ENCODE measurements at places on chromosomes 11 and 22. TPM values are rescaled to one million over a fixed set of nuclear protein-coding genes. Genes with fewer than 3 reads are reported as not detected.

The FOLR2 gene
- total RNA-seq: 7.5 TPM

The NEFH gene
- not detected for total RNA-seq

The GPR83 gene
- total RNA-seq: not detected

The LBHD1 gene
- 0.83 TPM for total RNA-seq

The DDX25 gene
- not detected for total RNA-seq

The C11orf21 gene
- total RNA-seq: not detected

The TEX12 gene
- not detected for total RNA-seq

GRCh38 chr11:19652623-19653375 lies 59.8 kb upstream of the NAV2 start:
- H3K27me3 ChIP-seq: no peaks in the 10 kb centered on the region
- H3K4me1 ChIP-seq: no peaks in the 10 kb centered on the region
- H3K27ac ChIP-seq: no peak overlapping the region
- H3K36me3 ChIP-seq: no peaks in the 10 kb centered on the region

DNA sequence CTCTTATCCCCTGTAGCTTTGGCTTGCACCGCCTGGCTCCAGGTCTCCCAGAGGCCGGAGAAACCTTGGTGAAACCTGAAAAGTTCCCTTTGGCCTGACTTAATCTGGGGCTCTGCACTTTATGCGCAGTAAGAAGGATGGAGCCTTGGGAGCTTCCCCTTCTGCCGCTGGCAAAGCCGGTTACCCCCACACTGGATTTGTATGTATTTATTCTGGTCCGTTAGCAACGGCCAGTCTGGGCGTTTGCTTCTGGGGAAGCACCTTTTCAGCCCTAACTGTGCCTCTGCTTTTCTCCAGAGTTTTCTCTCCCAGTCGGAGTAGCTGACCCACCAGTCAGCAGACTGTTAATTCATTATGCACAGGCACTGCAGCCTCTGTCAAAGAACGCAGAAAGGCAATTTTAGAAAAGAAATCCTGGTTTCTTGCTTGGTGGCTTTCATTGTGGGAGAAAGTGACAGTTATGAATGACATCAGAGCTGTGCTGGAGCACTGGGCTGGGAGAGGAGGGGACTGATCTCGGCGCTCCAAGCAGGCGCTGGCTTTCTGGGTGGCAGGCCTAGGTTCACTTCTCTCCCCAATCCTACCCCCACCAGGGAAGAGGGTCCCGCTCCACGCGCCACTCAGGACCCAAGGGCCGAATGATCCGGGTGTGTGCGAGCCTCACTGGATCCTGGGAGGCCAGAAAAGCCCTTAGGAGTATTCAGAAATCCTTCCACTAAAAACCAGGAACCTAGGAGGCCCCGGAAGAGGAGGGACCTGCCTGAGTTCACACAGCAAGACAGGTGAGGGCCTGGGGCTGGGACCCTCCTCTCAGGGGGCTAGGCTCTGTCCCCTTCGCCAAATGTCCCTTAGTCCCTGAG lies 70.2 kb downstream of the RTL6 start:
- H3K36me3 ChIP-seq: no peaks in the 10 kb centered on the region
- DNase-seq: no peak
- H3K27ac ChIP-seq: no peak overlapping the region
- no peaks in the 10 kb centered on the region for H3K4me1 ChIP-seq
- H3K27me3 ChIP-seq: peaks cover 14% of the 10 kb centered on the region

DNA sequence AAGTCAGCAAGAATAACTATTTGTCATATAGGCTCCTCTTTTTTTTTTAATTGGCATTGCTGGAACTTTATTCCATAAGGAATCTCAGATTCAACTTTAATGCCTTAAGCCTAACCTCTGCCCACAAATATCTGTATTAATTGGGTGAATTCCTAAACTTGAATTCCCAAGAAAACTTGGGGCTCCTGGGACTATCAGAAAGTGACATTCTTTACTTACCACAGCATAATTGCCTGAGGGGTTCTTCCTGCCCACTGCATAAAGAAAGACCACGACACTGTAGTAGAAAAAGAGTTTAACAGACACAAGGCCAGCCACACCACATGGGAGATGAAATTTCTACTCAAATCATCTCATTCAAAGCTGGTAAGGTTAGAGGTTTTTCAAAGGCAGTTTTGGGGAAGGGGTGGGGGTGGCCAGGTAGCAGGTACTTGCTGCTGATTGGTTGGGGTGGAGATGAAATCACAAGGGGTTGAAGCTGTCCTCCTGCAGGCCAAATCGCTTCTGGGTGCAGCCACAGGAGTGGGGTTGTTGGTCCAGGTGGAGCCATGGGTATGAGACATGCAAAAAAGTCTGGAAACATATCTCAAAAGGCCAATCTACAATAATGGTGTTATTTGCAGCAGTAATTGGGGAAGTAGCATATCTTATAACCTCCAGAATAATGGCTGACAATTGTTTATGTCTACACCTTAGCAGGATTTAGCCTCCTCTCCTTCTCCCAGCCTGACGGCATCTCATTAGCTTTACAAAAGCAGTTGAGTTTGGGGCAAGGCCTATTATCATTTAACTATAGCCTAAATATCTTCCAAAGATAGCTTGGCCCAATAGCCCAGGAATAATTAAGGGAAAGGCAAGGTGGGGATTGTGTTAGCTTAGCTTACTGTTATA lies 4.8 kb upstream of the NLRP10 start:
- no peaks in the 10 kb centered on the region for H3K36me3 ChIP-seq
- DNase-seq: no peak
- no peak overlapping the region for H3K4me3 ChIP-seq
- H3K27ac ChIP-seq: no peak overlapping the region
- no peaks in the 10 kb centered on the region for H3K27me3 ChIP-seq

- H3K4me1 ChIP-seq: peaks cover 33% of the 10 kb centered on the region
- peak overlapping the region; percentile 40 for H3K27ac ChIP-seq
- DNase-seq: no peak
- H3K36me3 ChIP-seq: no peaks in the 10 kb centered on the region
These were observed 90.8 kb downstream of the ABTB2 start for GRCh38 chr11:34267013-34267412.

- H3K4me1 ChIP-seq: peaks cover 5% of the 10 kb centered on the region
- H3K4me3 ChIP-seq: no peak overlapping the region
- DNase-seq: no peak
- no peak overlapping the region for H3K27ac ChIP-seq
- H3K36me3 ChIP-seq: no peaks in the 10 kb centered on the region
- no peaks in the 10 kb centered on the region for H3K27me3 ChIP-seq
These were observed 32.1 kb upstream of the DGKZ start for GRCh38 chr11:46315033-46315738.

GRCh38 chr11:103281301-103281700 lies 172.1 kb downstream of the DYNC2H1 start:
- no peaks in the 10 kb centered on the region for H3K27me3 ChIP-seq
- no peak for DNase-seq
- no peaks in the 10 kb centered on the region for H3K36me3 ChIP-seq

DNA sequence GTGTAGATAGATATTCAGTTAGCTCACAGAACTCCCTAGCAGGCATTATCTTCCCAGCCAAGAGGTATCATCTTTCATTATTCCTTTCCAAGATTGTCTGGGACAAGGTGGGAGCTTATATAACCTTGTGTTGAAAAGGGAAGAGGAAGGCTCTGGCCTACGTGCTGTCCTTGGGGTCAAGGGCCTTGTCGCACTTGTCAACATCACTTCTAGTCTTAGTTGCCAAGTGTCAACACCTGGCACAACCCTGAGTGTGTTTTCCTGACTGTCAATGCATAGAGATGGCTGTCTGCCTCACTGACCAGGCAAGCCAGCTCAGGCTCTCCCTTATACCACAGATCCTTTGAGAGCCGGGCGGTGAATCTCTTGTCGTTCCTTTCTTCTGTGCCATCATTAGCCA lies 331.9 kb downstream of the CNTN5 start:
- no peaks in the 10 kb centered on the region for H3K36me3 ChIP-seq
- H3K4me3 ChIP-seq: no peak overlapping the region
- H3K4me1 ChIP-seq: peaks cover 18% of the 10 kb centered on the region
- DNase-seq: no peak
- no peaks in the 10 kb centered on the region for H3K27me3 ChIP-seq

DNA sequence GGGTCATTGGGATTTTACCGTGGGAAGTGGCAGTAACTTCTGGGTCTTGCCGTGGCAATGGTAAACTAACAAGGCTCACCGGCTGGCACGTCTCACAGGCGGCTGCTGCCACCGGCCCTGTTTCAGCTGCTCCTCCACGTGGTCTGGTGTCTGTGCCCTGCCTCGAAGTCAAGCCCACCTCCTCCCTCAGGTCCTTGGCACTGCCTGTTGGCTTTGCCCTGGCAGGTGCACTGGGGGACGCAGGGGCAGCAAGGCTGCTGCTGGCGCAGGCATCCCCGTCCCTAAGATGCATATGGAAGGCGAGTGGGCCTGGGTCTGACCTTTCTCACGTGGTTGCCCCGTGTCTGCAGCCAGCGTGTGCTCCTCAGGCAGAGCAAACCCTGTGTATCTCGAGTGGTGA lies 783.6 kb downstream of the BRD1 start:
- no peaks in the 10 kb centered on the region for H3K27me3 ChIP-seq
- no peak overlapping the region for H3K4me3 ChIP-seq
- H3K27ac ChIP-seq: no peak overlapping the region
- H3K36me3 ChIP-seq: no peaks in the 10 kb centered on the region
- DNase-seq: no peak

DNA sequence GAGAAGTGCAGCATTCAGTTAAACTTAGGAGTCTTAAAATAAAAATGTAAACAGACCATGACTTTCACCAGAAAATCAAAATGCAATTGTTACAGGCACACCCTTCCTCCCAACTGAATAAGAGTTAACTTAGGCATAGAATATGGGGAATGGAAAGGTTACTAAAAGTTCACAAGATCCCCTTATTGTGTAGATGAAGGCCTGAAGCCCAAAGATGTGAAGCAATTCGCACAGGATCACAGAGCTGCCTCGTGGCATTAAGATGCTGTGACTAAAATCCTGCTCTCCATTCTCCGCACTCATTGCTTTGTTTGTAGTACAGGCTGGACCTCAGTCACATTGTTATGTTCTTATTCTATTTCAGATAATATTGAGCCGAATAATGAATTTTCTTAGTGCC lies 4.0 kb downstream of the MS4A5 start:
- no peaks in the 10 kb centered on the region for H3K4me1 ChIP-seq
- H3K27me3 ChIP-seq: no peaks in the 10 kb centered on the region
- H3K36me3 ChIP-seq: no peaks in the 10 kb centered on the region

GRCh38 chr11:15551901-15552851 lies 437.5 kb downstream of the INSC start:
- H3K4me3 ChIP-seq: no peak overlapping the region
- no peak overlapping the region for H3K27ac ChIP-seq
- H3K4me1 ChIP-seq: no peaks in the 10 kb centered on the region

DNA sequence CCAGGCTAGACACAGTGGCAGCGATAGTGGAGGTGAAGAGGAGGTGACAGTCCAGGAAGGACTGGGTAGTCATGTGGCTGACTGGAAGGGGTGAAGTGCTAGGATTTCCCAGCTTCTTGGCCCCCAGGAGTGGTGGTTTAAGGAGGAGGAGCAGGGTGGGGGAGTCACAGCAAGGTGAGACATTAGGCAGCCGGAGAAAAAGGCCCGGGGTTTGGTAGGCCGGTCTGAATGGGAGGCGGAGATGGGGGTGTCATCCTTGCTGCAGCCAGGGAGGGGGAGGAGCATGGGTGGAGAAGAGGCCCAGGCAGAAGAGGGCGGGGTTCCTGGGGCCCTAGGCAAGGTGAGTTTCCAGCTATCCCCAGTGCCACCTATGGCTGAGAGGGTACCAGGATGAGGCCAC lies 6.1 kb downstream of the SIPA1 start:
- H3K27ac ChIP-seq: no peak overlapping the region
- H3K4me1 ChIP-seq: peaks cover 6% of the 10 kb centered on the region
- H3K27me3 ChIP-seq: peaks cover 5% of the 10 kb centered on the region
- no peak for DNase-seq

GRCh38 chr22:40919446-40919845 lies 31.7 kb upstream of the RBX1 start:
- H3K27ac ChIP-seq: no peak overlapping the region
- no peak overlapping the region for H3K4me3 ChIP-seq
- H3K36me3 ChIP-seq: peaks cover 44% of the 10 kb centered on the region
- H3K4me1 ChIP-seq: peaks cover 4% of the 10 kb centered on the region

Data from gastrocnemius medialis (tissue), 4 donors.